Stimulated activated CD4-positive, alpha-beta T cell treated with anti-CD3 and anti-CD28 coated beads, TNF-alpha, amount 100 ng/mL, for 24 hours (primary cell): ENCODE measurements at places on chromosomes 7 and 10.

DNA sequence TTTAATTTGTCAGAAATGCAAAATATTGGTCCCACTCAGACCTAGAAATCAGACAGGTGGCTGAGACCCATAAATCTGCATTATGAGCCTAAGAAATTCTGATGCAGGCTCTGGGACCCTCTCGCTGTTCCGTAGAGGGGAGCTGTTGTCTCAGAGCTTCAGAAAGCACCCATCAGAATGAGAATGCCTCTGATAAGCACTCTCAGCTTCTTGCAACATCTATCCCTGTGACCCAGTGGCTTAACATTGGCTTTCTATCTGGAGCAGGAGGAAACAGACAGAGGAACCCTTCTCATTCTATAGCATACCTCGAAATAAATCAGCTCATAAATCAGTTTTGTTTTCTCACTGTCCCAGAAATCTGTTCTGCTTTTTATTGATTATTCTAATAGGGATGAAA is 184.6 kb upstream of the SP4 start:
- DNase-seq, result no peak

- no peak for DNase-seq
Observed at GRCh38 chr7:131633342-131633843, 77.0 kb upstream of the PODXL start.

GRCh38 chr7:80659120-80660055 is 20.9 kb downstream of the CD36 start:
- no peak for DNase-seq

DNA sequence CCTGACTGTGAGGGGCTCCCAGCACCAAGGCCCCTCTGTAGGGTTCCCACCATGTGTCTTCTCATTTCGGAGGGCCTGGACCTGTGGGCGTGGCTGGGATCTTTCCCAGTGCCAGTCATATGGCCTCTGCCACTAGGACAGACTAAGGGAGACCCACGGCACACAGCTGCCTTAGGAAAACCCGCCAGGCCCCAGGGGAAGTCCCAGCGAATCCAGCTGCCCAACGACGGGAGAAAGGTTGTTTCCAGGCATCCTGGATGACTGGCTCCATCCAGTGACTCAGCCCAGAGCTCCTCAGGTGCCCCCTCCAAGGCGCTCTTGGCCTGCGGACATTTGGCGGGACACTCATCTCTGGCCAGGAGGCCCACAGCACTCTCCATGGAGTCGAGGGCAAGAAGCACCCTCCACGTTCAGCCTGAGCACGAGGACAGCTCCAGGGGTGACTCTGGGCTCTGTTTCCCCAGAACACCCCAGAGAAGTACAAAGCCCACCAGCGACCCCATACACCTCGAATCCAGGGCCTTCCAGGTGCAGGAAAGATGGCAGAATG is 39.9 kb downstream of the PWWP2B start:
- DNase-seq, result no peak
